ENCODE measurements at places on chromosomes 11 and 22.

- DNase-seq = no peak
Observed at GRCh38 chr11:105910095-105910715, 111.8 kb downstream of the MSANTD4 start.

GRCh38 chr11:86692317-86692716 is 19.9 kb upstream of the ME3 start:
- DNase-seq = no peak

DNA sequence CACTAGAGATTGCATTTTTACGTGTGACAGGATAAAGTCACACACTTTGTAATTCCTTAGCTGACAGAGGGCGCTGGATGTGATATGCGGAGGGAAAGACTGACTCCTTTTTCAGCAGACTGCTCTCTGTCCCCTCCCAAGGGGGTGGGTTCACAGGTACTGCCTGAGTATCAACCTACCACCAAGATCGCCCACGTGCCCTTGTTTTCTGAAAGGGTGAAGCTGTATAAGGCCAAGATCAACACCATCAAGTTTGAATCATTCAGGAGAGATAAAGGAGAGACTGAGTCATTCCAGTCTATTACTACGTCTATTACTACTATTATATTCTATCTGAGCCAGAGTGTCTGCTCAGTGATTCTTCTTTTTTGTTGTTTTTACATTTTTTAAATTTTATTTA is 30.7 kb downstream of the BUD13 start:
- no peak for DNase-seq

GRCh38 chr11:102361086-102362031 is 14.3 kb downstream of the BIRC2 start:
- no peak for DNase-seq

GRCh38 chr11:69298267-69299022 is 4.5 kb downstream of the MYEOV start:
- DNase-seq = peak; percentile 98

- DNase-seq = peak; percentile 74
Observed at GRCh38 chr11:59755701-59756557, 753 bp downstream of the STX3 start.

DNA sequence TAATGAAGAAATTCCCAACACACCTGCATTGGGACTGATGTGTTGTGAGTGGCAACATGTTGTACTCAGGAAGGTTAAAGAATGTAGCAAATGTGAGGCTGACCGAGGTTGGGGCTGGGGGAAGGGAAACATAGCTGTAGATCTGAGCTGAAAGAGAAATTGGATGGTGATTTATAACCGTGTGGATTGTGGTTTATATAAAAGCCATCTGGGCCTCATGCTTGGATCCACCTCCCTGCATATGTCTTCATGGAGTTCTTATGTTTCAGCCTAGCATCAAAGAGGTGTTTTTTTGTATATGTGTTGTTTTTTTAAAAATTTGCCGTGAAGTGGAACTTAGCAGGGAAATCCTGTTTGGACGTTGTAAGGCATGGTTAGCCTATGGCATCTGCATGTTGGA is 141.3 kb downstream of the NAV2 start:
- no peak for DNase-seq

GRCh38 chr11:116046127-116046526 is 541.9 kb upstream of the CADM1 start:
- DNase-seq = no peak

DNA sequence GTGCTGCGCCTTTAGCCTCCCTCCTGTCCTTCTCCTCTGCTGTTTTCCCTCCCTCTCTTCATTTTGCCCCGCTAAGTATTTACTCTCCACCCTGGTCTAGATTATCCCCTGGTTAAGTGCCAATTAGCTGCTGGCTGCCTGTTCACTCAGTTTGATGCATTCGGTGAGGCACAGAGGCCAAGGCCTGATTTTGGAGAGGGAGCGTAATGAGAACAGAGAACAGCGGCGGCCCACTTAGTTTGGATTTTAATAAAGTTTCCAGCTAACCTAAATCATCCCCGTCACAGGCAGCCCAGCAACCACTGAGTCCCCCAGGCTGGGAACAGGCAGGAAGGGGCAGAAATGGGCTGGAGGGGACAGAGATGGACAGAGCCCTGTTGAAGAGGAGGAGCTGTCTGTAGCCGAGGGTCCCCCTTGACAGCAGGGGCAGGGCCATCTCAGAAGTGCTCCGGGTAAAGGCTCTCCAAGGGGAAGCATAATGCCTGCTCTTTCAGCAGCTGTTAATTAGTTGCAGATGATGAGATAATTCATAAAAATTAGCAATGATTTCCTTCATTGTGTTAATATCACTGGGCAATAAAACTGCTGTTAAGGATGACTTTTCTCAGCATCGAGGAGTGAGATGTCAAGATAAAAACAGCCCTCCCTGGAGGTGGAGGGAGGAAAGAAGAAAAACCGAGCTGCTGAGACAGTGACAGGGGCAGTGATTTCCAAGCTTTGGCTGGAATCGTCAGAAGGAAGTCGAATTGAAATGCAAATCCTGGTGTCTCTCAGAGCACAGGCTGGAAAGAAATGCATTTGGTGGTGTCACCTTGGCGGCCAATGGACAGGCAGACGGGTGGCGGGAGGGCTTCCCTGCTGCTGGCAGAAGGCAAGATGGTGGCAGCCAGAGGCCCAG is 170.1 kb downstream of the GRIK4 start:
- DNase-seq = no peak

GRCh38 chr11:113473983-113474361 is 1.2 kb downstream of the DRD2 start:
- no peak for DNase-seq

DNA sequence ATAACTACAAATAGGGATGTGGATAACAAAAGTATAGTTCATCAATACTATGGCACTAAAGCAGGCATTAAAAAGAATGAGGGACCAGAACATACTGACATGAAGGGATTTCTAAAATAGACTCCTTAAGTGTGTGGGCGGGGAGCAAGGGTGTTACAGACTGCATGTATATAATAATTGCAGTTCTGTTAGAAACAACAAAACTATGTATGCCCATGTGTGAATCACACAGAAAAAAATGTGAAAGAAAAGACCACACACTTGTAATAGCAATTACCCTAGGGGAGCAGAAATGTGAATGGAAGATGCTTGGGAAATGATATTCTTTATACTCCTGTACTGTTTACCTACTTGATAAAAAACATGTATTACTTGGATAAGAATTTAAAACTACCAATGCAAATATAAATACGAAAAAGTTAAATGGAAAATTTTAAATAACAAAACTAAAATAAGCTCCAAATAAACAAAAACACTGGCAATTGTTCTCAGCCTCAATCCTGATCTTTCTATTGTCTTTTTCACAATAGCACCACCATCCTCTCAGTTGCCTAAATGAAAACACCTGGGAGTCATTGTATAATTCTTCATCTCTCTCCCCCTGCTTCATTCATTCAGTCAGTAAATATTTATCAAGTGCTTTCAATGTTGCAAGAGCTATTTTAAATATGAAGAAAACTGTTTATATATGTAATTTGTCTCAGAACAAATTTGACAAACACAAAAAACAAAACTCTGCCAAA is 129.8 kb downstream of the FCHSD2 start:
- DNase-seq = no peak

DNA sequence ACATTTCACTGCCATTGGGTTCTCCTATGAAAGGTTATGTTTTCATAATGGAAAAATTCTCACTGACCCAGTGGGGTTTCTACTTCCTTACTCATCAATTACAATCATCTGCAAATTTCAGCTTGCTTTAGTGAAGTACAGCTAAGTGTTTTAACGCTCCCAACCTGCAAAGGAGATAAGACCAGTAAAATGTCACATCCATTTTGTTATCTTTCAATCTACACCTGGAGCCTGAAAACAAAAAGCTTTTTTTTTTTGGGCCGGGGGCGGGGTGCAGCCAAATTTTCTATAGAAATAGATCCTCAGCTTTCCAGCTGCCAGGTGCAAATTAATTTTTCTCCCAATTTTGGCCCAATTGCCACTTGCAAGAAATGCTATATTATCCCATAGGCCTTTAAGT is 40.6 kb downstream of the CADM1 start:
- DNase-seq = no peak

DNA sequence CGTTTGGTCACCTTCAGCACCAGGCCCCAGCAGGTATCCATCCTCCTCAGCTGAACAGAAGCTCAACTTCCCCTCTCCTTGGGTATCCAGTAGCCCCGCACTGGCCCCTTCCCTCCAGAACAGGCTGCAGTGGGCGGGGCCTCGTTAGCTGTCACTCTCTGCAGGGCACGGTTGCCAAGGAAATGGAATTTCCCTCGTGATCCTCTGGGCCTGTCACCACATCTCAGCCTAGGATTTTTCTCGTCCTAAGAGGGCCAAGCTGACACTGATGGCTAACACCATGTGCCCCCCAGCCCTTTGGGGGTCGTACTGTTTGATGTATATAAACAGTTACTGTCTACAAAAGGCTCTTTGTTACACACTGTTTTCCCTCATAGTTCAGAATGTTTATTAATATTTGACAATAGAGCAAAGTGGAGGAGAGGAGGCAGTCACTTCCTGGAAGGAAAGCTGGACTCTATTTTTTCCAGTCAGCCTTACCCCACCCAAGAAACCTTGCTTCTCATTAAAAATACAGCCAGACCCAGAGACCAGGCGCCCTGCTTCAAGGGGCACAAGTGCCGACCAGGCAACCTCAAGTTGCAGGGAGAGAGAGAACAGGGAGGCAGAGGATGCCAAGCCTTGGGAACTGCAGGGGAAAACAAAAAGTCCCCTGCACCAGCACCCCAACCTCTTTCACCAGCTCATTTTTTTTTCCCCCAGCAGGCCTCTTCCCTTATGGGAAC is 44.5 kb downstream of the FEZ1 start:
- peak; percentile 36 for DNase-seq

DNA sequence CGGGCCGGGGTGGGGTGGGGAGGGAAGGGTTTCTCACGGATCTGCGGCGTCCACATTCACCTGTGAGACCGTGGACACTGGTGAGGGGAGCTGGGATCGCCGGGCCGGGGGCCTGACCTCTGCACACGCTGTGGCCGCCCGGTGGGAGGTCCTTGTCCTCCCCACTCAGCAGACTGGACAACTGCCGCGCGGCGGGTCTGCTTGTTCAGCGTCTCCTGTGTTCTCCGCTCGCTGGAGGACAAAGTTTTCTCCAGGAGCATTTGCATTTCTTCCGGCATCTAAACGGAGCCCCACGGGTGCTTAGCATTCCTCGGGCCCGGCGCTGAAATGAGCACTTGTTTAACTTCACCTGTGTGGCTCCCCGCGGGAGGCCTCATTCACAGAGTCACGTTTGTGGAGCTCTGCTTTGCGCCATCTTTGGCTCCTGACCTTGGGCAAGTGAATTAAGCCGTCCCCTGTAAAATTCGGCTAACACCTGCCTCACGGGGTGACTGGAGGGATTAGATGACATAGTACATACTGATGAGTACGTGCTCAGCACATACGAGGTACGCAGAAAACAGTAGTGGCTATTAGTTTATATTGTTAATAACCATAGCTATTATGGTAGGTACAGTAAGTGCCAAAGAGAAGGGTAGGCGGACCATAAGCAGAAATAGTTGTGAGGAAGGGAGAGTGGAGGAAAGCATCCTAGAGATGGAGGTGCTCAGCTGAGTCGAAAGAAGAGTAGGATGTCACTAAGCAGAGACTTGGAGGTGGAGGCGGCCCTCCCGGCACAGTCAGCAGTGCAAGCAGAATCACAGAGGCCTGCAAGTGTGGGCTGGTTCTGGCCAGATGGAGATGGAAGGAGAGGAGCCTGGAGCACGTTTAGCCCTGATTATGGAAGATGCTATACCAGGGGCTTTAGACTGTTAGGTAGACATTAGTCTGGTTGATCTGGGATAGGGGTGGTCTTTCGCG is 885 bp downstream of the TRMU start:
- DNase-seq = peak; percentile 26

GRCh38 chr11:68020575-68020974 is 9.9 kb upstream of the NDUFS8 start:
- DNase-seq = no peak

DNA sequence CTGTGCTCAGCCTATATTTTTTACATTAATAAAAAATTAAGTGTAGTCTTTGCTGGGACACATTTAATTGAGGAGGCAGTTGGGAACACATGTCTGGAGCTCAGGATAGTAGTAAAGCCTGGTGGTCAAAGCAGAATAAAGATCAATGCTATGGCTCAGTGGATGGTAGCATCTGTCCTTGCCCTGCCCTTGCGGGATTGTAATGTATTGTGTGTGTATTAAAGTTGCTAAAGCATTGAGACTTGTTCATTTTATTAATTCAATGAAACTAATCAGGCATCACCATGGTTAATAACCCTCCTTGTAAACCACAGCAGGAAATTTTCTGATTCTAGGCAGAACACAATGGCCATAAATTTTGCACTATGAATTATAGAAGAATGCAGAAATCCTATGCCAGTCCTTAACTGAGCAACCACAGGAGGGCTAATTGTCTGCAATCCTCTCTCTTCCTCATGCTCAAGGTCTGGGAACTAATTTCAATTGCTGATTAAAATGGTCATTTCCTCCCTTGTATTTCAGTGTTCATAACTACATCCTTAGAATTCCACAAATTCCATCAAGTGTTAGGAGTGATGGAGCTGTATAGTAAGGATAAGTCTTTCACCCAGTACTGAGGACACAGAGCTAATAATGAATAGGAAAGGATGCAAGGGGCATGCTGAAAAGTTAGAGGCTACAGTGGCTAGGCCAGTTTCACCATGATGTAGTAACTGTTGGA is 403.2 kb upstream of the DDI1 start:
- no peak for DNase-seq

DNA sequence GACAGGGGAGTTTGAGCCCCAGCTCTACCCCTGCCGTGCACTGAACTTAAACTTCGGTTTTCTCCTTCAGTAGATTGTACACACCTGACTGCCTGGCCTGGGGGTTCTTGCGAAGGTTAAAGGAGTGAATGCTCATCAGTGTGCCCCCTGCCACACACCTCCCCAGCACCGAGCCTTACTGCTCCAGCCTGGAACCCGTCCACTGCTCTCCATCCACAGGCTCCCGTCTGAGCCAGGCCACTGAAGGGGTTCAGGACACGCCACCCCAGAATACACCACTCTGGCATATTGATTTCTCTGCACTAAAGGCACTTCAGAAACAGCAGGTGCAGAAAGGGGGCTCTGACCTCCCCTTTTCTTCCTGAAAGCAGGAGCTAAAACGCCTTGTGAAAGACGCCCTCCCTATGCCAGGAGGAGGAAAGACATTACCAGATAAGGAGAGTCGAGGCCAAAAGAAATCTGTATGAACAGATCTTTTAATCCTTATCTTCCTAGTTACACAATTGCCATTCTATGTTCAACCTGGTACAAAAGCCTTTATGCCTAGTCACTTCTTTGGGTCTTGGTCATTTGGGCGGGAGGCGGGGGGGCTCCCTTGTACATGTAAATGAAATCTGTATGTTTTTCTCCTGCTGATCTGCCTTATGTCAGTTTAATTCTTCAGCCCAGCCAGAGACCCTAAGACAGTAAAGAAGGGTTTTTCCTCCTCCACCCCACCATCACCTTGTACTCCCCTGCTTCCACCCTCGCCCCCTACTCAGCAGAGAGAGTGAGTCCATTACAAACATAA is 1.9 kb upstream of the SSTR3 start:
- DNase-seq = no peak

All from suppressor macrophage treated with lipopolysaccharide for 4 hours (primary cell).